ENCODE measurements at places on chromosomes 2 and 18.

DNA sequence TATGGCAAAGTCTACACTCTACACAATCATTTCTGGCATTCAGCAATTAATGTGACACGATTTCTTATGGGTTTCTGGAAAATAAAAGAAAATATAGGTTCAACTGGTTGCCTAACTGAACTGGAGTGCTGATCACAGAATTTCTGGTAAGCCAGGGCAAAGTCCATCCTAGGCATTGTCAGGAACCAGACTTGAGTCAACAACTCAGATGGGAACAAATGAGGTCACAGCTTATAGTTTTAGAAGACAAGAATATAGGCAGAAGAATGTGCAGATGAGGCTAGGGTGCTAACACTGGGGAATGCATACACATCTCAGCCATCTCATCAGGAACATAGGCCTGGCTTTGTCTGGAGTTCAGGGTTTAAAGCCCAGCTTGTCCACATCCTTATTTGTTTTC is 317.2 kb upstream of the ID2 start:
- DNase-seq = no peak

GRCh38 chr2:204896146-204896545 is 350.9 kb downstream of the PARD3B start:
- no peak for DNase-seq

GRCh38 chr2:162890690-162891311 is 52.2 kb upstream of the KCNH7 start:
- DNase-seq = no peak

DNA sequence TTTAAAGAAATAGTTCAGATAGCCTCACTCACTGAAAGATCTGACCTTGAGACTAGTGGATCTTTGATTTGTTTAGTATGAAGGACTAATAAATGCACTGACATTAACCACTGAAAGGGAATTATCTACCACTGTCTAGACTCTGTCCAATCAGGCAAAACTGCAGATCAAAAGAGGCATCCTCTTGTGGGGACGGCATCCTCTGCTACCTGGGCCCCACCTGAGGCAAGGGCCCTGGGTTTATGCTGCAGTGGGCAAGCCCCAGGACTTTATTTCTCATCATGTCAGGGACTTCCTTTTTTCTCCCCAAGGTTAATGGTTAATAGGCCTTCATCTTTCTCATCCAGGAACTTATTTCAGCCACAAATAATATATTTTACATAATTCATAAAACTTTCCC is 32.2 kb downstream of the STAT1 start:
- no peak for DNase-seq

DNA sequence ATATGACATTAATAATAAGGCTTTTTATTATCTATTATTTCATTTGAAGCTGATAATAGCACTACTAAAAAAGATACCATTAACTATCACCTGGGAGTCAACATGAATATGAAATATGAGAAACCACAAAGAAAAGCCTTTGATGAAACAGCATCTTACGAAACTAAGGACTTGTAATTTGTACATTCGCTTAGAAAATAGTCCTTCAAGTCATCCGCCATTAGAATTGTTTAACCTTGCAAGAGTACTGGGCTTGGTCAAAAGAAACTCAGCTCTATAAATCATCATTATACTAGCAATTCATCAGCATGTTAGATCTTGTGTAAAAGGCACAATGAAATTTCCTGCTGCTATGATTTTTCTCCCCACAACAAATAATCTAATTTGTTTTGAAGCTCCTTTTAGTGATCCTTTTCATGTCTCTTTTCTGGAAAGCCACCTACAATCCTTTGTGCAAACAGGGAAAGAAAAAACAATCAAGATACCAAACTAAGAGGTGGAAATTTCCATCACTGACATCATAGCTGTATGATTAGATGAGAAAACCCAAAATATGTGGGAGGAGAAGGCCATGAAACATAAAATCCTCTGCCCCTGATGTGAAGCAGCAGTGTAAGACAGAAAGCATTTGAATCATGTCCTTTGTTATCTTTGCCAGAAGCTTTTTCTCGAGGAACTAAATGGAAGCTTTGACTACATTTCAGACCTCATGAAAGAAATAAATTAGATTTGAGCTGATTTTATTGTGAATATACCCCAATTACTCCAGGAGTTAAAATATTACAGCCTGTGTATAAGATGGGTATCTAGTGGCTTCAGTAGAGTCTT is 31.2 kb downstream of the SCN9A start:
- DNase-seq = no peak

DNA sequence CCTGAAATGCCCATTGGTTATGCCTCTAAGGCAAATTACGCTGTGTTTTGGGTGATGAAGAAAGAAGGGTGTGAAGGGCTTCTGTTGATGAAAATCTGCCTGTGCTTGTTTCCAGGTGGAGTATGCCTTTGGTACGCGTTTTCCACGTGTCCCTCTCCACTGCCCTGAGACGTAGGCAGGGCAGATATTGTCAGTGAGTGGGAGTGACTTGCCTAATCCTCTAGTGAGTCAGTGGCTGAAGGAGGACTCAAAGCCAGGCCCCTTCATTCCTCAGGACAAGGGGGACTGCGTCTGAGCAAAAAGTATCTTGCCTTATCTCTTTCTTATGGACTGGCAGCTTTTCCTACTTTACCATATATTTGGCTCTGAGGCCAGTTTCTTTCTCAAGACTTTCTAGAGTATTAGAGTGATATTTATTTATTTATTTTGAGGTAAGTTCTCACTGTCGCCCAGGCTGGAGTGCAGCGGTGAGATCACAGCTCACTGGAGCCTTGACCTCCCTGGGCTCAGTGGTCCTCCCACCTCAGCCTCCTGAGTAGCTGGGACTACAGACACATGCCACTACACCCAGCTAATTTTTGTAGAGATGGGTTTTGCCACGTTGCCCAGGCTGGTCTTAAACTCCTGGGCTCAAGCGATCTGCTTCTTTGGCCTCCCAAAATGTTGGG is 10.2 kb downstream of the RALB start:
- no peak for DNase-seq

GRCh38 chr2:24843330-24843860 is 50.2 kb downstream of the CENPO start:
- no peak for DNase-seq
